ENCODE measurements at places on chromosomes 11 and 22.

GRCh38 chr22:38696606-38697424 is 3.9 kb downstream of the JOSD1 start:
- DNase-seq, result no peak

GRCh38 chr11:106231591-106231990 is 154.1 kb downstream of the AASDHPPT start:
- no peak for DNase-seq

DNA sequence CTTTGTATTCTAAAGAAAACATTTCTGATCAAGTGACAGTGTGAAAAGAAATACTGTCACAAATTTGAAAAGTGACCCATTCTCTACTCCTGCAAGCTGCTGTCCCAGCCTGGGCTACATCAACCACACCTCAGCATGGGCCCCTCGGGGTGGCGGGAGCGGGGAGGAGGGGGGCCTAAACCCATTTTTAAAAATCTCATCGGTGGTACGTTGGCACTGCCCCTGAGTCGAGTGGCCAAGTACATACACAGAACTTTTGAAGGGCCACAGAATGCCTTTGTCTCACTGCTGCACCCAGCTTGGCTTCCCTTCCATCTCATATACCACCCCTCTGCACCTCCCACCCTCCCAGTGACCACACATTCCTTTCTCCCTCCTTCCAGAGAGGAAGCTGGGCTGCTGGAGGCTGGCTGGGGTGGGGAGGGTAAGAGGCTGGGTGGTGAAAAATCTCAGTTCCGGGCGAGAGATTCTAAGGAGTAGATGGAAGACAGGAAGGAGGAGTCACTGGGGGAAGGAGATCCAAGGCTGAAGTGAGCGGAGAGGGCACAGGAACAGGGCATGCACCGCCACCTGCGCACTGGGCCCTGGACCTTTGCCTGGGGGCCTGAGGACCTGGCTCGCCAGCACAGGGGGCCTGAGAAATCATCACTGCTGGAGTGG is 21.1 kb downstream of the FXYD6 start:
- DNase-seq, result no peak

- DNase-seq, result no peak
Measured at GRCh38 chr11:35944503-35945136, 758 bp downstream of the LDLRAD3 start.

DNA sequence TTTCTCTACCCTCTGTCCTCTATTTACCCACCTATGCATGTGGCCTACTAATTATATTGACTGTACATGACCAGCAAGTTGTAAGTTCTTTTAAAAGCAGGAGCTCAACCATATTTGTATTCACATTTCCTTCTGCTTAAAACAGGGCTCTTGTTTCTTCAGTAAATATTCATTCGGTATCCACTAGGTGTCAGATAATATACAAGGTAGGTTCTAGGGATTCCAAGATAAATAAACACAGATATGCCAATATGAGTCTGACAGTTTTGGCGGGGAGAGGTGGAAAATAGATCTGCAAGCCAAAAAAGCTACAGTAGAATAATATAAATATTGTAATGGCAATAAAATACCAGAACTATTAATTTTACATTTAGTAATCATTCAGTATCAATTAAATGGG is 15.3 kb upstream of the RAB30 start:
- no peak for DNase-seq

Measured in activated T-cell treated with anti-CD3 and anti-CD28 coated beads for 48 hours (primary cell).